ENCODE measurements at places on chromosomes 4 and X.

DNA sequence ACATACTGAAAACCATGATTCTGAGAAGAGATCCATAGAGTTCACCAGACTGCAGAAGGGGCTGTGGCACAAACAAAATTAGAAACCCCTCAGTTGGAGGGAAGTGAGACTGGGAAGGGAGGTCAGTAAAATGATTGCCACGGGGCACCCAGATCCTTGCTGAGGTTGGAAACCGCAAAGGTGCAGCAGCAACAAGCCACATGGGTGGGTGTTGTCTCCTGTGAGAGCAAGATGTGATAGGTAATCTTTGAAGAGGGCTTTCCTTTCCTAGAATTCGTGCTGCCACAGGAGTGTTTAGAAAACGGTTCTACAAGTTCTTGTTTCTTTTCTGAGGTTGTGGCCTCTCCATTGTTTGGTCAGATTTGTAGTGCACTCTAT is 85.5 kb downstream of the NFKB1 start:
- peak; percentile 47 for DNase-seq

DNA sequence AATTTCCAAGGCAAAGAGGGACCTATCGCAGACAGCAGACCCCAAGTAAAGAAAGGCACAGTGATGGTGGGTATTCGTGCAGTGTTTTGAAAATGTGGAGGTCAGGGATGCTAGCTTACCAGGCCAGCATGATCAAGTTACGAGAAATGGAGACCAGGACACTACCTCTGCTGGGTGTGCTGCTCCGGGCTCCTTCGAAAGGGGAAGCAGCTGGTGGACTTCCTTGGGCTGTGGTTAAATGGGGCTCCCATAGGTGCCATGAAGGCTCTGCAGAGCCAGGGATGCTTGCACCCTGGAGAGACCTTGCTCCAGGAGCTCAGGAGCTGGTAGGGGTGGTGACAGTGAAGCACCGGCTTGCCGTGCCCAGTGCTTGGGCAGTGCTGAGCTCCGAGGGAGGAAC is 68.8 kb downstream of the TBL1X start:
- no peak for DNase-seq

- DNase-seq: no peak
Observed at GRCh38 chr4:88831031-88831430, 133.4 kb upstream of the NAP1L5 start.

- DNase-seq: no peak
Observed at GRCh38 chr4:15907430-15907829, 31.1 kb downstream of the FGFBP1 start.

- DNase-seq: no peak
Observed at GRCh38 chr4:57363346-57363745, 253.2 kb upstream of the IGFBP7 start.

GRCh38 chrX:152405561-152405960 is 45.6 kb downstream of the GABRA3 start:
- no peak for DNase-seq

DNA sequence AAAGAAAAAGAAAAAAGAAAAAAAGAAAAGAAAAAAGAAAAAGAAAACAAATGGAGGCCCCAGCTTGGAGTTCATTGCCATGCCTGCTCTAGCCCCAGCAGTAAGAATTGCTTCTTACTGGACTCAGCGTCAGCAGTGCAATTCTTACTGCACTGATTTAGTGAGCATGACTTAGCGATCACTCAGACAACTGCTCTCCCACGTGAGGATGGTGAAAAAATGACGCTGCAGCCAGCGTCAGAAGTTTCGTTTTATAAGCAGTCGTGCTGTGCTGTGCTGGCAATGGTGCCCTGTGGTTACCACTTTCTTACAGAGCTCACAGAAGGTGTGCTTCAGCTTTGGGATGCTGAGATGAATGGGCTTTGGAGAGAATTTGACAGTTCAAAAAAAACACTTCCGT is 68.3 kb upstream of the DDX3X start:
- DNase-seq: peak; percentile 59

DNA sequence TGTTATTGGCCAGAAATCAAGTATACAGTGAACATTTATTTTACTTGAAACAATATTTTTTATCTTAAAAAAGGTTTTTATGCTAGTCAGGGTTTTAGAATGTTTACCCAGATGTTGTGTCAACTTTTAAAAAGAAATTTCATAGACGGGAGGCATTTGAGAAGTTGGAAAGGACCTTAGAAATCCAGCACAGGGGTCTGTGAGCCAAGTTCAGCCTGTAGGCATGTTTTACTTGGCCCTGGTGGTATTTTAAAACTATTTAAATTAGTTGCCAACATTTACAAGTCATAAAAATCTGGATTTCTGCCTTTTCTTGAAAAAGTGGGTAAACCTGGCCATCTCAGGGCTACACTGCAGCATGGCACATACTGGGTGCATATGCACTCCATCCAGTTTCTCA is 25.5 kb upstream of the FHL1 start:
- DNase-seq: no peak

GRCh38 chrX:46461660-46462191 is 83.5 kb downstream of the ZNF674 start:
- DNase-seq: no peak

DNA sequence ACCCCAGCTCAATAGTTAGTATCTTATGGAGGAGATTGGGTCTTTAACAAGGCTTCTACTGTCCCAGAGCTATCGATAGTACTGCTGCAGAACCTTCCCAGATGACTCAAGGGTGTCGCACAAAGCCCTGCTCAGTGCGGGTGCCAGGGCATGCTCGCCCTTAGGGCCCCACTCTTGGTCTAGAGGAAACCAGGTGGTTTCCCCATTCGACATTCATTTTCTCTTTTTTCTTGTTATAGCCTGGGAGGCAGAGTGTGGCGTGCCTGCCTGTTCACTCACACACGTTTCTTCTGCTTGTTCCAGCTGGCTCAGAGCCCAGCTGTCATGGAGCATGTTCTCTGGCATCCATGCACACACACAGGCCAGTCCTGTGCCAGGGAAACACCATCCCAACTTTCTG is 144.5 kb downstream of the SMIM20 start:
- DNase-seq: peak; percentile 20

DNA sequence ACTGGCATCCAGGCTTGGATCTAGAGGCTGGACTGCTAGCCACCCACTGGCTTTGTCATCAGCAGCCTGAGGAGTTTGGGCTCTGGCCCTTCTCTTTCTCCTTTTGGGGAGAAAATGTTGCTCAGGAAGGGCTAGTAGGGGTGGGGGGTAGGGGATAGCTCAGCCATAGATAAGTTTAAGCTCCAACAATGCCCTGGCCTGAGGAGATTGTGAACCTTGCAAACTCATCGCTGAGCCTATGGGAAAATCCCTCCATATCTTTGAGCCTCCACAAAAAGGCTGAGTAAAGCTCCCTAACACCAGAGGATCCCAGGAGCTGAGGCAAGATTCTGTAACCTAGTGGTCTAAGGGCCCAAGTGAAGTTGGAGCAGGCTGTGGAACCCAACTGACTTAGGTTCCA is 8.8 kb downstream of the OTUD5 start:
- no peak for DNase-seq

GRCh38 chr4:102637391-102637790 is 123.4 kb downstream of the MANBA start:
- no peak for DNase-seq

DNA sequence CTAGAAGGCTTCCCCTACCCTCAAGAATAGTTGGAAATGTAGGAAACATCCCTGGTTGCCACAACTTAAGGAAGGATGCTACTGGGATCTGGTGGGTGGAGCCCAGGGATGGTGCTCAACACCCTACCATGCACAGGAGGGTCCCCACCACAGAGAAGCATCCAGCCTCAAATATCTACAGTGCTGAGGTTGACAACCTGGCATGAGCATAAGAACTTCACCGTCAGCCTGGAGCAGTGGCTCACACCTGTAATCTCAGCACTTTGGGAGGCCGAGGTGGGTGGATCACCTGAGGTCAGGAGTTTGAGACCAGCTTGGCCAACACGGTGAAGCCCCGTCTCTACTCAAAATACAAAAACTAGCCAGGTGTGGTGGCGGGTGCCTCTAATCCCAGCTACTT is 24.0 kb upstream of the ASMTL start:
- DNase-seq: no peak

DNA sequence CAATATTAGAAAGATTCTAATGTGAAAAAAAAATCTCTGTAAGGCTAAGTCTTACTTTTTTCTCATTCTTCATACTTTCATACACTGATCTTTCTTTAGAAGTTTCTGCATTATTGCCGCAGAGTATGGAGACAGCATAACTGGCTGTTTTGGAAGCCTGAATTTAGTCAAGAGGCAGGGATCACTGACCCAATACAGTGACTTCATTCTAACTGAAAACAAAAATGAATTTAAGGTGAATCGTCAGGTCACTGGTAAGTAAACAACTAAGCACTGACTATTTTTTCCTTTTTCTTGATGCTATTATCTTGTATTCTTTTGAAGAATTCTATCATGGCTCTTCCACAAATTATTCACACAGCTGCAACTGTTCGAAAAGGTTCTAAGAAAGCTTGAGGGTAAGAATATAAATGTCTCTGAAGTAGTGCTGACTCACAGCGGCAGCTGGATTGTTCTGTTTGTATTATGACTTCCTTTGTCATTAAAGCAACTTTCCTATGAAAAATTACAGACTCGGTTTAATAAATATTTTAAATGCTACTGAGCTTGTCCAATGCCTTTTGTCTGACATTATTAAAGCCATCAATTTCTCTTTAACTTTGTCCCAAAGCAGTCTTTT is 609.3 kb downstream of the FSTL5 start:
- DNase-seq: no peak

GRCh38 chr4:66906314-66906713 is 639.0 kb downstream of the CENPC start:
- no peak for DNase-seq

- DNase-seq: no peak
Observed at GRCh38 chr4:164906368-164906767, 29.4 kb downstream of the APELA start.

GRCh38 chr4:40418430-40419230 is 83.5 kb downstream of the CHRNA9 start:
- no peak for DNase-seq

- no peak for DNase-seq
Observed at GRCh38 chr4:165763640-165764039, 109.4 kb upstream of the TLL1 start.

DNA sequence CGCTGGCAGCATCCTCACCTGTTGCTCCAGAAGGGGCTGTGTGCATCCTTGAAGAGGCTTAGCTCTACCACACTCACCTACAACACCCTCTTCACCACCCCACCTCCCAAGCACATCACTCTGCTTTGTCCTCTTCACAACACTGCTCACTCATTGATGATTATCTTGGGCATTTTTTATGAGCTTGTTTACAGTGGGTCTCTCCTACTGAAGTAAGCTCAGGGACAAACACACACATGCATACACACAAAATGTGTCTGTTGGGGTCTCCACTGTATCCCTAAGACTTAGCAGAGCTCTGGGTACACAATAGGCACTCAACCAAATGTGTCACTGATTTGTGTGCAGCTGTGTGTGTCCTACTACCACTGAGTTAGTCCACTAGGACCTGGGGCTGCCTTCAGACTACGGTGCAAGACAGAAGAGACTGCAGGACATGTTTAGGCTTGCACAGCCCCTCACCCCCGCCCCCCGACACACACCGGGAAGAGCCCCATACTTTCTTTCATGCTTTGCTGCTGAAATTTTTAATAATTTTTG is 1.3 kb upstream of the GABRE start:
- no peak for DNase-seq

- no peak for DNase-seq
Observed at GRCh38 chr4:78542373-78542772, 9.2 kb upstream of the ANXA3 start.

GRCh38 chr4:157014621-157015591 is 43.3 kb upstream of the PDGFC start:
- DNase-seq: no peak

GRCh38 chr4:48722509-48723446 is 57.3 kb downstream of the FRYL start:
- no peak for DNase-seq

GRCh38 chrX:141279476-141279875 is 37.2 kb upstream of the SPANXC start:
- no peak for DNase-seq

- no peak for DNase-seq
Observed at GRCh38 chrX:26845056-26845455, 618.1 kb downstream of the PPP4R3C start.

- no peak for DNase-seq
Observed at GRCh38 chr4:109185548-109185947, 116.9 kb downstream of the COL25A1 start.

DNA sequence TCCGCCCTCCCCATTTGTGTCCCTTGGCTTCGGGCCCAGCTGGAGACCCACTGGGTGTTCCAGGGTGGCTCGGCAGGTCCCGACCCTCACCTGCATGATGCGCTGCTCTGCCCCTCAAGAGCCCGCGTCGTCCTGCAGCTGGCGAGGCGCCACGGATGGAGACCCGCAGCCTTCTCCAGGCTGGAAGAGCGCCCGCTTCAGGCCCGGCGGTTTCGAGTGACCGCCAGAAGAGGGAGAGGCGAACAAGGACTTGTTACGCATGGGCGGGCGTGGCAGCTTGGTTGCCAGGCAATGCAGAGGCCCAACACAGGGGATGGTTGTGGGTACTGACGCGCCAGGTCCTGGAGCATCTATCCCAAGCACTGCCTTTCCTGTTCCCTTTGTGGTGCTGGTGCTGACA is at the start of gene PDCL2:
TSS of gene PDCL2 (minus strand) at position 232 of the 400 bp plus-strand sequence. CDS start at position 96, 136 bp downstream.
- DNase-seq: no peak

- no peak for DNase-seq
Observed at GRCh38 chr4:87555773-87556619, 26.8 kb upstream of the SPARCL1 start.

- peak; percentile 29 for DNase-seq
Observed at GRCh38 chrX:115894087-115894486, 276.5 kb upstream of the AGTR2 start.

DNA sequence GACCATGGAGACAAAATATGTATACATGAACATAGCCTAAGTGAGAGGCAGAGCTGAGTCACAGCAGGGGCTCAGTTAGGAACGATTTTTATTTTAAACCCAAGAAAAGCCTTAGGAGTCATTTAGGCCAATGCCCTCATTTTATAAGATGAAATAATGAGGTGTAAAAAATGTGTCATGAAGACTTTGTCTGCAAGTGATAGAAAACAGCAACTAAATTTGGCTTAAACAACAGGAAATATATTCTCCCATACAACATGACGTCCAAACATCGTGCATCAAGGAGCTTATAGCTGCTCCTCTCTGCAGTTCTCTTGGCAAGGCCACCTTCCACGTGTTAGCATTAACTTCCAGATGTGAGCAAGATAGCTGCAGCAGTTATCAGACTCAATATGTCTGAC is 16.8 kb downstream of the SCFD2 start:
- no peak for DNase-seq

DNA sequence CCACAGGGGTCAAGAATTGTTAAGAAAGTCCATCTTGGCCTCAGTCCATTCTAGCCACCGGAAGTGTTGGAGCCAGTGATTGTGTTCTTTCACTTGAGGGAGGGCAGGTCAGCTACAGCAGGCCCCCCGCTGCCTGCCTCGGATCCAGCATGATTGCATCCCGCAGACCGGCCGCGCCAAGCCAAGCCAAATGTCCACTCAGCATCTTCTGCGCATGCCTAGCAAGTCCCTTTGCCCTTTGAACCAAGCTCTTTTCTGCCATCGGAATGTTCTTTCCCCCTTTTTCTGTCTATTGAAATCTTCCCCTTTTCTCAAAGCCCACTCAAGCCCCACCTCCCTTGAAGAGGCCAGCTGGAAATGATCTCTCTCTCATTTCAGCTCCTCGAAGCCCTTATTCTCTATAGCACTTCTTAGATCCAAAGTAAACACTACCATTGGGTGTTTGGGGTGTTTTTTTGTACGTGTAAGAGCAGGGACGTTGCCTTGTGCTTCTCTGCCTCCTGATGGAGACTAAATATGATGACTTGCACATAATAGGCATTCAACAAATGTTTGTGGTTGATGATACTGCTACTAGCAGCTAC is 147.8 kb upstream of the BCOR start:
- DNase-seq: no peak
